ENCODE measurements at places on chromosomes 4 and X.

- no peak for DNase-seq
Measured at GRCh38 chrX:67436867-67437266, 107.0 kb upstream of the AR start.

DNA sequence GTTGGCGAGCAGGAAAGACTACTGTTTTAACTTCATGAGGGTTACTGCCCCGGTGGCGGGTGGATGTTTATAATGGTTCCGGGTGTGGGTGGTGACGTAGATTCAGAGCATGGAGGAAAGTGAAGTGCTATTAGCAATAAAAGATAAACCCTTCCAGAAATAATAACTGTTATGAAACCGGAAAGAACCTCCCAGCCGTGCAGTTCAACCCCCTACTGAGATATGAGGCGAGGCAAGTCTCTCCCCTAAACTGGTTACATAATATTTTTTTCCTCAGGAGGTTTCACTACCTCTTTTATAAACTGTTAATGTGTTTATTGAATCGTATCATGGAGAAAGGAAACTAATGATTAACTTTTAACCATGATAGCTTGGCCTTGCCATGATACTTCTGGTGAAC is 33.9 kb upstream of the STIM2 start:
- DNase-seq: no peak

GRCh38 chrX:150310417-150310816 is 52.7 kb upstream of the MAMLD1 start:
- no peak for DNase-seq

DNA sequence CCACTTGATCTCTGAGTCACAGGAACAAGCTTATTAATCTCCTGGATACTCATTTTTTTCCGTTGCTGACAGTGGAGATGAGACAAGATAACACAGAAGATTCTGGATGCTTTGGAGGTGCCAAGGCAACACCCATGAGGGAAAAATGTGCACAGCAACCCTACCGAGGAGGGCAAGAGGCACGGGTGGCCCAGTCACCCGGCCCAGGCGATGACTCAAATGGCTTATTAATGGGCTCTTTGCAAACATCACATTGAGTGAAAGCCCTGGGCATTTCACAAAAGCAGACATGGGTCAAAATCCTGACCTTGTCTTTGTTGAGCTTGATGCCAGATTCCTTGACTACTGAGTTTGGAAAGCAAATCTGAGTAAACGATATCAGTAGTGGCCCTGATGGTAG is 315.1 kb downstream of the STK32B start:
- DNase-seq: no peak
